ENCODE measurements at places on chromosomes 11 and 22.

DNA sequence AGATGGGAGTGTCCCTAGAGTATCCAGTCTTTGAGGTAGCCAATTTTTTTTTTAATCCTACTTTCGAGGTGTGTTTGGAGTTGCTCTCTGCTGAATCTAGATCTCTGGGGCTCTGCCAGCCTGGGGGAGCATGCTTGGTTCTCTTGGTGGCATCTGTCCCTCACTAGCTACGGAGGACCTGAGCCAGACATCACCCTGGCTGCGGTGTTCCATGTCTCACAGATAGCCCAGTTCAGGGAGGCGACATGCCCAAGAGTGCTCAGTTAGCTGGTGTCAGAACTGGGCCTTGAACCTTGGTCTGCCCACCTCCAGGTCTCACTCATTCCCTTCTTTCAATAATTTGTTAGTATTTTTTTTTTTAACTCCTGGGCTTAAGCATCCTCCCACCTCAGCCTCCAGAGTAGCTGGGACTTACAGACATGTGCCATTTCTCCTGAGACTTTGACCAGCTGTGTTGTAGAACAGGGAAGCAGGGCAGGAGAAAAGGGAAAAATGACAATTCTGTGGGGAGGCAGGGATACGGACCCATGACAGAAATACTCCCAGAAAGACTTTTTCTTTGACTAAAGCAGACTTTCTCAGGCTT, 621 bp downstream of the HMOX1 start:
- DNase-seq = no peak

DNA sequence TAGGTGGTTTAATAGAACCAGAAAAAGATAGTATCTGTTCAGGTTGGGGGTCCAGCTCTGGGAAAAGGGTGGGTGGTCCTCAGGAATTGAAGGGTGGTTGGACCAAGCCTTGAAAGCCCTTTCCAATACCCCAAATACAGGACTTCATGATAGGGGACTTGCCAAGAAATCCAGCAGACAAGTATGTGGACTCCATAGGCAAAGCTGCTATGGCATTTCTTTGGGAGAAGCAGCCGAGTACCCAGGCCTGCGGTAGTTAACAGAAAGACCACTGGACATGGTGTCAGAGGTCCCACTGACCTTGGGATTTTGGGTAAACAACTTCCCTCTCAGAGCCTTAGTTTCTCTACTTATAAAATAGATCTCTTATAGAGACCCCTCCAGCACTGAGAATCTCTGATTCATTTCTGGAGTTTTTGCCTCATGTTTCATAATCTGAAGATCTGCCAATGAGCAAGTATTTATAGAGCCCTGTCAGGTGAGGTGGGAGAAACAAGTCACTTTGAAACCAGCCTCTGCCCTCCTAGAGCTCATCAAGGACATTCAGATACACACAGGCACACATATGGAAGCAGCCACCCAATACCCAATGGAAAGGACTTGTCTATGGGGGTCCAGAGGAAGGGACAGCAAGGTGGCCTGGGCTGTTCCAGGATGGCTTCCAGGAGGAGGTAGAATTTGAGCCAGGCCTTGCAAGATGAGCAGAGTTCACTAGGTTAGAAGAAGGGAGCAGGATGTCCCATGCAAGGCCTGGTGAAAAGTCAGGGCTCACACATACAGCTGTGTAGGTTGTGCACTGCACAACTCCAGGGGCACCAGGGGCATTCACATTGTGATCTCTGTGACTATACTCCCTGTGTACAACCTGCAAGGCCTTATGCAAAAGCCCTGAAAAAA, 31.0 kb upstream of the ACCSL start:
- no peak for DNase-seq

GRCh38 chr11:125223901-125224361, 59.4 kb downstream of the PKNOX2 start:
- DNase-seq = no peak

DNA sequence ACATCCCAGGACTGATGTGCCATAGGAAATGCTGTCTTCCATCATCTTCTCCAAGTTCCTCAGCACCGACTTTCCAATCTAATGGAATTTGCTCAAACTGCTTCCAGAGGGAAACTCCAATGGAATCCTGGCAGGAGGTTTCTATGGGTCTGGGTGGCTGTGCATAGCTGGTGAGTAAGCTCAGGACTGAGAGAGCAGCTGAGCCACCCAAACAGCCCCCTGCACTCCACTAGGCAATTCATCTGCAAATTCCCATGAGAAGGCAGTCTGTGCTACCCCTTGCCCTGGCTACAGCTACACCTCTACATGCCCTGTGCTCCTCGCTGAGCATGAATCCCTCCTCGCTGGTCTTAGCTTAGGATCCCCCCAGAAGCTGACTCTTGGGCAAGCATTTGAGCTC, 127.9 kb upstream of the CSNK2A3 start:
- no peak for DNase-seq

GRCh38 chr11:46120346-46121300, 631 bp downstream of the PHF21A start:
- no peak for DNase-seq

GRCh38 chr11:8294251-8294935, 30.7 kb upstream of the LMO1 start:
- no peak for DNase-seq

DNA sequence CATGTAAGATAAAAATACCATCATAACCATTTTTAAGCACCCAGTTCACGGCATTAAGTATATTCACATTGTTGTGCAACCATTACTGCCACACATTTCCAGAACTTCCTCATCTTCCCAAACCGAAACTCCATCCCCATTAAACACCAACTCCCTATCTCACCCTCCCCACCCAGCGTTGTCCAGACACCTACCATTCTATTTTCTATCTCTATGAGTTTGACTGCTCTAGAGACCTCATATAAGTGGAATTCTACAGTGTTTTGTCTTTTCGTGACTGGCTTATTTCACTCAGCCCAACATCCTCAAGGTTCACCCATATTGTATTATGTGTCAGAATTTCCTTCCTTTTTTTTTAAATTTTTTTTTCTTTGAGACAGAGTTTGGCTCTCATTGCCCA, 45.2 kb downstream of the PPFIA1 start:
- DNase-seq = no peak
